ENCODE measurements at places on chromosomes 12 and 14.

- peak; percentile 13 for DNase-seq
Observed at GRCh38 chr14:48398675-48399282, 723.4 kb upstream of the MDGA2 start.

DNA sequence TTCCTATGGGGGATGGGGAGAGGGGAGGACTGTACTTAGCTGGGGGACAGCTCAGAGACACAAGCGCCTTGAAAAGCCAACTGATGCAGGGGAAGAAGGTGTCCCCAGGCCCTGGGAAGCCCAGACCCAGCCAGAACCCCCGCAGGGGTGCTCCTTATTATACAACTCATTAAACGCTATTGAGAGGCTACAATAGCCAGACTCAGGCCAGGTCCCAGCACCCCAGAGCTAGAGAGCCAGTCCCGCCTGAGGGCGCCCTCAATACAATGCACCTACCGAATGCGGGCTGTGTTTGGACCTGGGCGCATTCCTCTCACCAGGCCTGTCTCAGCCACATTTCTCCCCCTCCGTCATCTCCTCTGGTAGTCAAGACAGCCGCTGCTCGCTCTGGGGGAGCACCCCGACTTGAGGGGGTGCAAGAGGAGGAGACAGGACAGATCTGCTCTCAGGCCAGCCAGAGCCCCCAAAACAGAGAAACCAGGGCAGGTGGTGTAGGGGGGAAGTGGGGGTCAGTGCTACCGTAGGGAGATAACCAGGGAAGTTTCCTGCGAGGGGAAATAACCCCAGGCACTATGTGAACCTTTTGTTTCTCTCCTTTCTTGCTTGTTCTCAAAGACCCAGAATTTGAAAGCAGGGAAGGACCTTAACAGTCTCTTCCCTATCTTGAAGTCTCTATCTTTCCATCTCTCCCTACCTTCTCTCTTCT lies 6.1 kb upstream of the ASIC1 start:
- DNase-seq: no peak

GRCh38 chr14:96221109-96221650 lies 16.5 kb downstream of the BDKRB2 start:
- no peak for DNase-seq

GRCh38 chr14:103313704-103314103 lies 20.3 kb upstream of the EIF5 start:
- DNase-seq: no peak

DNA sequence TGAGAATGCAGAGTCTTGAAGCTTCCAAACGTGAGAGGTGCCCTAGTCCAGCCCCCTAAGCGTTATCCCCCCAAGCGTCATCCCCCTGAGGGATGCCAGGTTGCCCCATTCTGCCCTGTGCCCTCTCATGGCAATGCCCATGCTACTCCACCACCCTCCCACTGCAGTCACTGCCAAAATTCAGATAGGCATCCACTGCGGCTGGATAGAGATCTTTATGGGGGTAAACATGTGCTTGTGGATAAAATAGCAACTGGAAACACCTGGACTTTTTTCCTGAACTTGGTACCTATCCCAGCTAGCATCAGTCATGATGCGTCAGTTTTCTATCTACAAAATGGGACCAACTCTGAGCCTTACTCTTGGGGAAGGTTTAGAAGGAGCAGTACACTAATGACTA lies 92.7 kb upstream of the HOXC13 start:
- no peak for DNase-seq

- no peak for DNase-seq
Observed at GRCh38 chr12:89129167-89129870, 223.0 kb downstream of the DUSP6 start.

- no peak for DNase-seq
Observed at GRCh38 chr14:32244404-32244803, 41.3 kb upstream of the RNU6-8 start.

DNA sequence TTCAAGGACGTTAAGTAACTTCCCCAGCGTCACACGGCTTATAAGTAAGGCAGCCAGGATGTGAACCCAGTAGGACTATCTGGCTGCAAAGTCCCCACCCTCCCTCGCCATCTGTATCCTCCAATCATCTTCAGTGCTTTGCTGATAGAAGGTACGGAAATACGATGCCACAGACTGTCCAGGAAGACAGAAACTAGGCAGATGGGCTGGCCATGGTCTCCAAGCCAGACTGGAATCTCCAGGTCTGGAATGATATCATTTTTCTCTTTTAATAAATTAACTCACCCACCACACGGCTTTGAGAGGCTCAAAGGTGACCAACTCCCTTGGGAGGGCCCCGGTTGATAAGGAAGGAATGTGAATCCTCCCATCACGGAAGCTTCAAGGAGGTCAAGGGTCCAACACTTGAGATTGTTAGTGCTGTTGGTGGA lies 16.3 kb upstream of the BDKRB1 start:
- DNase-seq: no peak

DNA sequence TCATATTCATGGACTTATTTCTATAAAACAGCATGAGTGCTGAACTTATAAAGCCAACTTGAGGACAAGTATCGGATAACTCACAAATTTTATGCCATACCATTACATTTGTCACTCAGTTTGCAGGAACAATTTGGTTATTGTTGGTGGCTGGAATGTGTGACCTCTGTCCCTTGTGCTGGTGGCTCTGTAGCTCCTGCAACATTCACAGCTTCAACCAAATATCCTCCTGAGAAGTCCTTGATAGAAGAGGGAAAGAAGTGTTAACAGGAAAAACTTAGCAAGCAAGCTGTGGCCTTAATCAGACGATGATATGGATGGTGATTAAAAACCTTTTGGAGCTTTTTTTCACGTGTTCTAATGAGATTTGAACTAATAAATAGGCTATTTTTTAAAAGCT lies 61.0 kb upstream of the DNM1L start:
- DNase-seq: no peak

DNA sequence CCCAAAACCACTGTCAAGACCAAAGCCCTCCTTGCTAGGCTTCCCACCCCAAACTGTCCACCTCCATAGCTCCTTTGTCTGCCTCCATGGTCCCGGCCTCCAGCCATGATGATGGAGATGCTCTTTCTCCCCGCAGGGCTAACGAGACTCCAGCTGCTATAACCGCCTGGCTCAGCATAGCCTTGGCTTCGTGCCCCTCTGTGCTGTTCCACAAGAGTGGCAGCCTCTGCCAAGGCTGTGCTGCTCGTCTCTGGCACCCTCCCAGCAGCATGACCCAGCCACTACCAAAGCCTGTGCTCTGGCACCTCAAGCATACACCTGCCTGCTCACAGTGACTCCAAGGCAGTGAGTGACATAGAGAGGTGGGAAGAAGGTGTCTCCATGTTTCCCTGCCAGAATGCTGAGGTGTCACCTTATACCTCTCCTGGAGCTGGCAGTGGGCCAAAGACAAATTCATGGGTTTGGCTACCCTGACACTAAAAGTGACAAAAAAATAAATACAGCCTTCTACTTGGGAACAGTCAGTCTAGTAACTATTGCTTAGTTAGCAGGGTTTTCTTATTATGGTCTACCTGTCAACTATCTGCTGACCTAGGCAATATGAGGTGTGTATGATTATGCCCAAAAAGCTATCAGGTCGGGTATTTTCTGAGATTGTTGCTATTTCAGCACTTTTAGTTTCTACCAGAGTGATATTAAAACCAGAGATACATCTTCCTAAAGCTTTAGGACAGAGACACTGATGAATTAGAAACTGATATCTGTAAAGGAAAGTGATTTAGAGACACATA lies 16.1 kb upstream of the KRT73 start:
- no peak for DNase-seq

DNA sequence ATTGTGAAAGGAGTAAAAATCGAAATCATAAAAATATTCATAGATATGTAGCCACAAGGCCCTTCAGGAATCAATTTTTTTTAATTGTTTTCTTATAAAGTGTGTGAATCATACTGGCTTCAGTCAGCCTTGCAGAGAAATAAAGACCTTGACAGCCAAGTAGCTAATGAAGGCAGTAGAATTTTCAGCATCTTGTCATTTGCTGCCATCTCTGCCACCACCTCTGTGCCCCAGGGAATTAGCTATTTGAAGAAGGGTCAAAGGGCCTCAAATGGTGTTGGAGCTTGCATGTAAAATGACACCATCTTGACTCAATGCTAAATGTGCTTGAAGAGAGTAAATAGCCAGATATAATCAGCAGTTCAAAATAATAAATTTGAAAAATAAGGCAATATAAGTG lies 359.4 kb upstream of the DCN start:
- DNase-seq: no peak

DNA sequence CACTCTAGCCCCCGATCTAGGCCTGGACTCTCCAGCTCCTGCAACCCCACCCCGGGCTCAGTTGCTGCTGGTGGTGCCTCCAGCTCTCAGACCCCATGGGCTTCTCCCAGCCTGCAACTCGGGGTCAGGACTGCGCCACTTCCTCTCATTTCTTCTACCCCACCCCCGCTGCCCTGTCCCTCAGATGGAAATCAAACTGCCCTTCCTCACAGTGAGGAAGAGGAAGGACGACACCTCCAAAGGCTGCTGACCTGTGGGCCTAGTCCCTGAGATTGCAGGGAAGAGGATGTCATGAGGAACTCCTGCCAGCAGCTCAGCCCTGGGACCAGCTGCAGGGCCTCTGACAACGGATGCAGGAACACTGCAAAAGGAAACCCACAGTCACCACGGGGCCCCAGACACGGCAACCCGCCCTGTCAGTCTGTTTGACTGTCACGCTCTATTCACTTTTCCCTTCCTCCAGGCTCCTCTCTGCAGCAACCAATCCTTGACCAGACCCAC lies 29.3 kb upstream of the PNMA1 start:
- peak; percentile 28 for DNase-seq

GRCh38 chr12:127650626-127651025 lies 616.3 kb upstream of the TMEM132C start:
- peak; percentile 93 for DNase-seq

DNA sequence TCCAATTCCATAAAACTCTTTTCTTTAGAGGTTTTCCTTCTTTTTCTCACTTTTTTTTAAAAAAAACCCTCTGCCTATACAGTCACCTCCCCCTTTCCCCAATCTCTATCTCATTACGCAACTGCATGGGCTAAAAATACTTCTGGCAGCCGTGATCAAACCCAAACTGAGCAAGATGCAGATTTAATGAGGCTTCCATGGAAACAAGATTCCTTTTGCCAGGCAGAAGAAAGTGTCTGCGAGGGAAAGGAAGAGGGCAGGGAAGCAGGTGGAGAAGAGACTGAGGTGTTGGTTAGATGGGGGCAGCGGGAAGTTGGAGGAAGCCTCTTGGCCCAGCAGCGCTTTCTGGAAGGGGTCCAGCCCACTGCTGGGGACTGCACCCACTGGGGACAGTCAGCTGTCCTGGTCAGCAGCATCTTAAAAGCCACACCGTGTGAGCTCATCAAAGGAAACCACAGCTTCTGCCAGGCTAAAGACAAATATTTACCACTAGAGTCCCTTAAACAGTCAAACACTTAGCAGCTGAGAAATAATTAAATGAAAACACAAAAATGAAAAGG lies 90.4 kb downstream of the SLC8A3 start:
- peak; percentile 15 for DNase-seq

GRCh38 chr14:101469382-101470247 lies 91.7 kb upstream of the DIO3 start:
- DNase-seq: no peak

GRCh38 chr12:121943926-121944325 lies 25.5 kb downstream of the CFAP251 start:
- no peak for DNase-seq

GRCh38 chr14:42322531-42323284 lies 716.0 kb downstream of the LRFN5 start:
- no peak for DNase-seq

DNA sequence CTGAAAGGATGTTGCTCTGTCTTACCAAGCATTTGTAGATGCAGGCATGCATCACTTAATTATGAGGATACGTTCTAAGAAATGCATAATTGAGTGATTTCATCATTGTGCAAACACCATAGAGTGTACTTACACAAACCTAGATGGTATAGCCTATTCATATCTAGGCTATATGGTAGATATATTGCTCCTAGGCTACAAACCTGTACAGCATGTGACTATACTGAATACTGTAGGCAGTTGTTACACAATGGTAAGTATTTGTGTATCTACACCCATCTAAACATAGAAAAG lies 75.9 kb downstream of the IFT81 start:
- DNase-seq: peak; percentile 53

GRCh38 chr14:59836116-59836515 lies 34.5 kb downstream of the RTN1 start:
- DNase-seq: peak; percentile 2

GRCh38 chr12:92332552-92332951 lies 186.9 kb upstream of the BTG1 start:
- DNase-seq: no peak

DNA sequence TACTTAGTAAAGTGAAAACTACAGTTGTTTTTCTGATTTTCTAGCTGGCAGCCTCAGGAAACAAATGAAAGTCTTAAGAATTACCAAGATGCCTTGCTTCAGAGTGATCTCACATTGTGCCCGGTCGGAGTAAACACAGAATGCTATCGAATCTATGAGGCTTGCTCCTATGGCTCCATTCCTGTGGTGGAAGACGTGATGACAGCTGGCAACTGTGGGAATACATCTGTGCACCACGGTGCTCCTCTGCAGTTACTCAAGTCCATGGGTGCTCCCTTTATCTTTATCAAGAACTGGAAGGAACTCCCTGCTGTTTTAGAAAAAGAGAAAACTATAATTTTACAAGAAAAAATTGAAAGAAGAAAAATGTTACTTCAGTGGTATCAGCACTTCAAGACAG lies 28.9 kb downstream of the RXYLT1 start:
- DNase-seq: peak; percentile 1

GRCh38 chr12:15788233-15789219 lies 662 bp downstream of the EPS8 start:
- DNase-seq: peak; percentile 52

DNA sequence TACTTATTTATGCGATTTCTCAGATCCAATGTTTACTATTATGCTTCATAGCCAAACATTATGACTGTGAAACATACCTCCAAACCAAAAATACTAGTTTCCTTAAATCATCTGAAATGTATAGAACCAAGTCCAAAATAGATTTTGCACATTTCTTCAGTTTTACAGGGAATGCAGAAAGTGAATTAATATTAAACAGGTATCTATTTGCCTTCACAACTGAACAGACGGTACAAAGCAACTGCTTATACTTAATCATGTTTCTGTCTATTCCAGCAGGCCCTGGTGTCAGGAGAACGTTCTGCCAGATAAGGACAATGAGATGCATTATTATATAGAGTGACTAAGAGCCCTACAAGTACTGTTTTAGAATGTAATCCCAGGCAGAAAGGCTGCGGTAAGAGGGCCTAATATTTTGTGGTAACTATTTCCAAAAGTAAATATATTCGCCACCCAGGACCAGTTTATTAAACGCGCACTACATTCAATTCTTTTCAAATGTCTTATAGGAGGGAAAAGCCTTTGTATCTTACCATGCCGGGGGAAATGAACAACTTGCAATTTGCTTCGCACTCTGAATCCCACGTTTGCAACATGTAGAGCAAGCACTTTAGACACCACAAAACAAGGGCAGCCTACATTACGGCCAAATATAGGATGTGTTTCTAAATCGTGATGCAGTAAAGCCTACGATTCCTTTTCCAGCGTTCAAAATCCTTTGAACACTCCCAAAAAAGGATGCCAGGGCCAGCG lies 1.5 kb downstream of the CORO1C start:
- DNase-seq: peak; percentile 46

- peak; percentile 29 for DNase-seq
Observed at GRCh38 chr12:57459750-57460467, at the start of gene GLI1. Gene GLI1 (plus strand): TSS chr12:57459785. CDS start chr12:57463692, 3,907 bp downstream.

- DNase-seq: peak; percentile 69
Observed at GRCh38 chr14:52918486-52918885, 32.4 kb downstream of the FERMT2 start.

- DNase-seq: peak; percentile 43
Observed at GRCh38 chr12:91139286-91139685, 28.0 kb upstream of the LUM start.

All from fibroblast of skin of right quadriceps (primary cell).